ENCODE measurements at places on chromosomes 4 and X. TPM values are rescaled to one million over a fixed set of nuclear protein-coding genes. Genes with fewer than 3 reads are reported as not detected.

TMPRSS11B gene
- polyA plus RNA-seq: 0.06 TPM

HSFX4 gene
- polyA plus RNA-seq: 0.07 TPM

NPY5R gene
- 0.11 TPM for polyA plus RNA-seq

PTPN13 gene
- polyA plus RNA-seq: 0.80 TPM

MAGEA2 gene
- polyA plus RNA-seq: not detected

- no peak for DNase-seq
Observed at GRCh38 chrX:8546715-8547114, 82.1 kb downstream of the VCX3B start.

- no peak for DNase-seq
Observed at GRCh38 chr4:149993030-149993429, 85.2 kb upstream of the DCLK2 start.

DNA sequence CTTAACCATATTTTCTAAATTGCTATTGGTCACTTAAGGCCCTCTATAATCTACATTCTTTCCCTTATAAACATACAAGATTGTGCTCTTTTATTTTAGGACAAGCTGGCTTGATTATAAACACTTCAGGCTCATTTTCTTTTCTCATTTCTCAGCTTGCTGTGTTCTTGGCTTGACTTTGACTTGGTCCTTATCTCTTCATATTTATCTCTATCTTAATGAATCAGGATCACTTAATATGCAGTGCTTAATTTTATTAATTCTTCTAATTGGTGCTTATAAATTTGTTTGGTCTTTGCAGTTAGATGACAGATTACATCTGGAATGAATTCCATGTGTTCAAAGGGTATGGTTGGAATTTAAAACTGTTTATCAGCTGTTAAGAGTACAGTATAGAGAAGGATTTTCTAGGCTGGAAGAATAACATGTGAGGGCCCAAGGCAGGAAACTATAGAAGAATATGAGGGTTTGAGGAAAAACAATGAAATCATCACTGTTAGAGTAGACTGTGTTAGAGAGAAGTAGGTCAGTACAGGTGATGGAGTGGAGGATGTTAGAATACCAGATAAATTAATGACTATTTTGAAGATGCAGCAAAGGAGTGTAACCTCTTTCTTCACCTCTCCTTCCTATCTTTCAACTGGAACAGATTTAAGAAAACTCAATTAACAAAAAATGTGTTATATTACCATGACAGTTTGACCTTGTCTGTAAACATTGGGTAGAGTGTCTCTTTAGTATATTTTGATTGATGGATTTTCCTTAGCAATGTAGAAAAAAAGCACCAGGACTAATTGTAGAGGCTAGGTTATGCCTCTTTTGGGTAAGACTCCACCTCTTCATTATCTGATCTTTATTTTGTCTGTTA, 169.6 kb downstream of the RAPGEF2 start:
- DNase-seq: no peak

DNA sequence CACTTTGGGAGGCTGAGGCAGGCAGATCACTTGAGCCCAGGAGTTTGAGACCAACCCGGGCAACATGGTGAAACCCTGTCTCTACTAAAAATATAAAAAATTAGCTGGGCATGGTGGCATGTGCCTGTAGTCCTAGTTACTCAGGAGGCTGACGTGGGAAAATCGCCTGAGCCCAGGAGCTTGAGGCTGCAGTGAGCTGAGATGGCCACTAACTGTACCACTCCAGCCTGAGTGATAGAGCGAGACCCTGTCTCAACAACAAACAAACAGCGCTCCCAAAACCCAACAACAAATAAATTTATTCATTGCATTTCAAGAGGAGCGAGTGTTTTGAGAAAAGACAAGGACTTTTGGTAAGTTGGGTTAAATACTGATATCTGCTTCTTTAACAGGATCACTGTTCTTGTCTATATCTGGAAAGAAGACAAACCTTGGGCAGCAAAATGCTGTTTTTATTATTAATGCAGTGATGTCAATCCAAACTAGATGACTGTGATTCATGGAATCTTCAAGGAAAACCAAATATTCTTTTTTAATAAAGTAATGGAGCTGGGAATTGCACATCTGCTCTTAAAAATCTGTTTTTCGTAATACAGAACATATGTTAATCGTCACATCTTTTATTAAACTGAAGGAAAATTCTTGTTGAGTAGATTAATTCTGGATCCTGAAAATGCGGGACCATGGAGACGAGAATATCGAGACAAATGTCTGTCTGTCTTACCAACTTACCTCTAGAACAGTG, 90.8 kb upstream of the LIMCH1 start:
- no peak for DNase-seq

DNA sequence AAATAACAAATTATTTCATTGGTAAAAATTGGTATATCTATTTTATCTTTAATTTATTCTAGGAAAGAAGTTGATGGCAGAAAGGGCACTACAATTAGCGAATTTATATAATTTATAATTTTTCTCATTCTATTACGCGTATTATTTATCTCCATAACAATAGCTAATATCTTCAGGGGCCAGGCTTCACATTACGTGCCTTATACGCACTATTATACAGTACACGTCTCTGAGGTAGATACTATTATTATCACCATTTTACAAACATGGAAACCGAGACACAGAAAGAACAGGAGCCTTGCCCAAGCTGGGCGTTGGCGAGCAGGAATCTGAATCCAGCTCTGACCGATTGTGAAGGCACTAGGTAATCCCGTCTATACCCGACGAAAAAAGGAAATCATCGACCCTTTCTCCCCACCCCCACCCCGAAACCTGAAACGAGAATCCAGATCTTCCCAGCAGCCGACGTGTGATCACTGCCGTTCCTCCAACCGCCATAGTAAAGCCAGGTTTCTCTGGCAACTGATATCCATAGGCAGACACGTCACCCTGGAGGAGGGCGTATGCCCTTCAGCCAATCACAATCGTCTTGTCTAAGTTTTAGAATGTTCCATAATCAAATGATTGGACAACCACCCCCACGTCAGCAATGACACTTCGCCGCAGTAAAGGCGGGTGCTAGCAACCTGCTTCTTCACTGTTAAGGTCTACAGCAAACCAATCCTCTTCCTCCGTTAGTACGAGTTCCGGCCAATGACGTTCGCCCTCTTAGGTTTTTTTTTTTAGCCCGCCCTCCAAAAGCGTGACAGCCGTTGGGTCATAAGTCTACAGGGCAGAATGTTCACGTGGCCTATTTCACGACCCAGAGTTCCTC, at the start of gene MORF4L2:
MORF4L2 (minus strand) TSS at position 501 of the 874 bp plus-strand sequence. CDS start 9,672 bp downstream, outside the sequence.
- DNase-seq: peak; percentile 90

DNA sequence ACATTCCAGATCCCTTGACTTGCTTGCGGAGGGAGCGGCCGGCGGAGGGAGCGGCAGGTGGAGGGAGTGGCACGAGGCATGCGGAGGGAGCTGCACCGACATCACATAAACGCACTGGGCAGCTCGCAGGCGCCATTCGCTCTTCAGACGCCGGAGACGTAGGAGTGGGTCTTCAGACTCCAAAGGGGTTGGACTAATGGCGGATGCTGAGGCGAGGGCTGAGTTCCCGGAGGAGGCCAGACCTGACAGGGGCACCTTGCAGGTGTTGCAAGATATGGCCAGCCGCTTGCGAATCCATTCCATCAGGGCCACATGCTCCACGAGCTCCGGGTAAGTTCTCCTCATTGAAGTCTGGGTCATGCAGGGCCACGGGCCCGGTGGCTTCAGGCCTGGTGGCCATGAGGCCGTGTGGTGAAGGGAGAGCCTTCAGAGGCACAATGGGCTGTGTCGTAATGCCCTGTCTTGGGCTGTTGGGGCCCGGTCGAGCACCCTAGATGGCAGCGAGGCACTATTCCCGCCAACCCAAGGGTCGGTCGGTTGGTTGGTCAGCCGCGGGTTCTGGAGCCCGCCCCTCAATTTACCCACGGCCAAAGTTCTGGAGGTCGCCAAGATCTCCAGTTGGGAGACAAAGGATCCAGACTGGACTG, at the start of gene TKTL1:
TKTL1 (plus strand) TSS at position 132 of the 647 bp plus-strand sequence; CDS start at position 197, 65 bp downstream.
- peak; percentile 18 for DNase-seq

DNA sequence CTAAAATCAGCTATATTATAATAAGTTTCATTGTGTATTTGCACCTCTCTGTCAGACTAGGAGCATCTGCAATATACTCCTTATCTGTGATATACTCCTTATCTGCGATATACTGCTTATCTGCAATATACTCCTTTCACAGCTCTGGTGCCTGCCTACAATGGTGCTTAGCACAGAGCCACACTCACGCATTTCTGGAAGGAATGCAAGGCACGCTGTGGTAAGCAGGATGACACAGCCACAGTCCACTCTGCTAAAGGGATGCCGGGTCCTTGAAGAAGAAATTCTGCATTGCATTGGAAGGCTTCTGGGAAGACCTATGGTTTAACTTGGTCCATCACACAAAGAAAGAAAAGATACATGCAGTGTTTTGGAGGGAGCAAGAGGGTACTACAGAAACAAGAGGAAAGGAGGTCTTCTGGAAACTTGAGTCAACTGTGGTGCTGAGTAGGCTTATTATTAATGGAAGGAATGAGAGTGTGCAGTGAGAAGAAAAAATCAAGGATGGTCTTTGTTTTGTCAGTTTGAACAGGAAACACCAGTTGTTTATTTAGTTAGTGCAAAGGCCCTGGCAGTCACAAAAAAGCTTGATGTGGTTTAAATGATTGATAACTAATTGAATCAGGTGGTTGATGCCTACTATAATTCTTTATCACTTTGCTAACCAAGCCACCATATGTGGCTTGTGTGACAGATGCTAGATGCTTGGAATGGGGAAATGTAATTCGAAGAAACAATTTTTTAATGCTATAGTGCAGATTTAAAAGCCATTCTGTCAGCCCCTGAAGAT, 342.3 kb downstream of the GRXCR1 start:
- no peak for DNase-seq

- no peak for DNase-seq
Observed at GRCh38 chrX:78237127-78237526, 90.3 kb downstream of the CYSLTR1 start.

- no peak for DNase-seq
Observed at GRCh38 chrX:74272230-74272629, 31.8 kb upstream of the ZCCHC13 start.

DNA sequence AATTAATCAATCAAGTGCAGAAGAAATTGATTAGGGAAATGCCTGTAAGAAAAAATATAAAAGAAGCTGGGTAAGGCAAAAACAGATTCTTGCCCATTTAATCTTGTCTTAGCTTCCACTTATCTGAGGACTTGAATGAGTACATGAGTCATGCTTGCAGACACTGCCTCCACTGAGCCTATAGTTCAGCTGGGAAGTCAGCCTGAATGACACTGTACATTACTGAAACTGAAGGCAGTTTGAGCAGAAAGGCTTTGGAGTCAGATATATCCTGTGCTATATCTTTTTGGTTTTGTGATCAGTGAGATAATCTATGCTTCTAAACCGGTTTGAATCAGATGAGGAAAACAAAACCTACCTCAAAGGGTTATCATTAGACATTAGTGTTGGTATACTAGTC, 61.3 kb downstream of the NUDT11 start:
- DNase-seq: no peak

DNA sequence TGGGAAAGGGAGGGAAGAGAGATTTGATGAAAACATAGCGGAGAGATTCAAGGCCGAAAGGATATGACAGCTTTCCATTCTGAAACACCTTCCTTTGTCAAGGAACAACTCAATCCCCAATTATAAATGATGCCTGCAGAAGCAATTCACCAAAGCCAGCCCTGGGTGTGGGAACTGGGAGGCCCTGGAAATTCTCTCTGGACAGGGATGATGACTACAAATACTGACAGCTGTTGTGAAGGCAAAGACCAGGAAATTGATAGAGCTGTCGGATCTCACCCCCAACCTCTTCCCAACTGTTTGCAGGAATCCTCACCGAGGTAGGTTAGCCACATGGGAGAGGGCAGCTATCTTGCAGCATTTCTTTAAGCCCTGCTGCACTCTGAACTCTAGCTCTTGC, 54.3 kb downstream of the CCDC149 start:
- DNase-seq: no peak

GRCh38 chr4:1105662-1106061, 7.7 kb downstream of the RNF212 start:
- DNase-seq: no peak

GRCh38 chr4:93144644-93145043, 683.9 kb upstream of the ATOH1 start:
- DNase-seq: no peak

DNA sequence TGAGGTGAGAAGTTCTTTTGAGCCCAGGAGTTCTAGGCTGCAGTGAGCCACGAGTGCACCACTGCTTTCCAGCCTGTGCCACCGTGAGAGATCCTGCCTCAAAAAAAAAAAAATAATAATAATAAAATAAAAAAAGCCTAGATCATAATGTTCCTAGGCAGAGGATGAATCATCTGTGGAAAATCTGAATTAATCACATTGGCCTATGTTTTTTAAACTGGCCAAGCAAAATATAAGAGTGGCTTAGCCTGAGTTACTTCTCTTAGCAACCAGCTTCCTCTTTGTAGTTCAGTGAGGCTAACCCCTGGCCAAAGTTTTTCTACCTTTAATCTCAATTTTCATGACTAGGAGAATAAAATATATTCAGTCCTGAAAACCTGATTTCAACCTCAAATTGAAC, 614.6 kb downstream of the PPP4R3C start:
- DNase-seq: no peak

- DNase-seq: no peak
Observed at GRCh38 chrX:17814557-17814956, 46.5 kb downstream of the RAI2 start.

GRCh38 chrX:43655151-43656004, 721 bp upstream of the MAOA start:
- DNase-seq: peak; percentile 51

All from heart left ventricle (tissue), 16 donors.